ENCODE measurements at places on chromosomes 1 and 21.

- no peak for DNase-seq
Measured at GRCh38 chr1:211333906-211334305, 7.3 kb downstream of the TRAF5 start.

DNA sequence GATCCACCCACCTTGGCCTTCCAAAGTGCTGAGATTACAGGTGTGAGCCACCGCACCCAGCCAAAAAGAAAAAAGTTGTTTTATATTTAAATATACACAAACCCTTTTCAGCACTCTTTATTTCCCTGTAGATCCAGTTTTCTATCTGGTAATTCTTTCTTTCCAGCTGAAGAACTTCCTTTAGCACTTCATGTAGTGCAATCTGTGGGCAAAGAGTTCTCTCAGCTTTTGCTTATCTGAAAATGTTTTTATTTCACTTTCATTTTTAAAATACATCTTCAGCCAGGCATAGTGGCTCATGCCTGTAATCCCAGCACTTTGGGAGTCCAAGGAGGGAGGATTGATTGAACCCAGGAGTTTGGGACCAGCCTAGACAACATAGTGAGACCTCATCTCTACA, 28.5 kb upstream of the HYI start:
- DNase-seq: no peak

GRCh38 chr1:231240531-231240882, 505 bp upstream of the GNPAT start:
- DNase-seq: no peak

GRCh38 chr1:235888119-235888643, 21.5 kb upstream of the LYST start:
- DNase-seq: peak; percentile 24

- DNase-seq: no peak
Measured at GRCh38 chr1:46646331-46646730, 21.8 kb downstream of the ATPAF1 start.

- no peak for DNase-seq
Measured at GRCh38 chr1:154750681-154751665, 119.1 kb downstream of the KCNN3 start.

DNA sequence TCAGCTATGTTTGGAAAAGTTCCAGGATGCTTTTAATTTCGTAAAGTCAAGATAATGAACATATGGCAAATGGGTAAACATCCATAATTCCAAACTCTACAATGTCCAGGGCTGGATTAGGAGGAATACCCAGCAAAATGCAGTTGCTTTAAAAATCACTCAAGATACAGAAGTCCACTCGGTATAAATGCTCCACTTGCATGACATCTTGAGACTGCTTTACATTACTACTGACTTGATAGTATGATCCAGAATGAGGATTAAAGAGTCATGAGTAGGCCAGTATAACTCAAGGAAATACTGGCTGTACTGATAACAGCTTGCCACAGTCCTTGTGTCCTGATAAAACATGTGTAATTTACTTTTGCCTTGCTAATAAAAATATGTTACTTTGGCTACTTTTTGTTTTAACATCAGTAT, 58.3 kb upstream of the ANGPTL3 start:
- DNase-seq: no peak

DNA sequence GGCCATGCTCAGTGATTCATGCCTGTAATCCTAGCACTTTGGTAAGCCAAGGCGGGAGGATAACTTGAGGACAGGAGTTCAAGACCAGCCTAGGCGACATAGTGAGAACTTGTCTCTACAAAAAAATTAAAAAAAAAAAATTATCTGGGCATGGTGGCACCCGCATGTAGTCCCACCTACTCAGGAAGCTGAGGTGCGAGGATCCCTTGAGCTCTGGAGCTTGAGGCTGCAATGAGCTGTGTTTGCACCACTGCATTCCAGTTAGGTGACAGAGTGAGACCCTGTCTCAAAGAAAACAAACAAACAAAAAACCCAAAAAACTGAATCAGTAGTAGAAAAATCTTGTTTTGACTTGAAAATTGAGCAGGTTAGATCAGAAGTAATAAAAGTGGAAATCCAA, 67.1 kb upstream of the IPO9 start:
- DNase-seq: no peak

DNA sequence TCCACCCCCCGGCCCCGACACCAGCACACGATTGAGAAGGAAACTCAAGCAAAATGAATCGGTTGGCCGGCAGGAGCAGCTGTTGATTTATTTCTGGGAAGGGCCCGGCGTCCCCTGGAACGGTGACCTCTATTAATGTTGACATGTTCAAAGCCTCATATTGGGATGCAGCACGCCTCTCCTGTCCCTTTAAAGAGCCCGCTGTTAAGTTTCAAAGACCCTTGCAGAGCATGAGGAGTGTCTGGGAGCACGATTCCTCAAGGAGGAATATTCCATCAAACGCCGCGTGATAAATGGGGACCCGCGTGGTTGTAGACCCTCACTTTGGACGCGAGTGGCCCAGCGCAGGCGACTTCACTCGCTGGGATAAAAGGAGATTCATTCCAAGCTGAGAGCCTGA, 21.5 kb upstream of the ACTL8 start:
- DNase-seq: no peak

- no peak for DNase-seq
Measured at GRCh38 chr1:204036882-204037655, 35.8 kb upstream of the SOX13 start.

DNA sequence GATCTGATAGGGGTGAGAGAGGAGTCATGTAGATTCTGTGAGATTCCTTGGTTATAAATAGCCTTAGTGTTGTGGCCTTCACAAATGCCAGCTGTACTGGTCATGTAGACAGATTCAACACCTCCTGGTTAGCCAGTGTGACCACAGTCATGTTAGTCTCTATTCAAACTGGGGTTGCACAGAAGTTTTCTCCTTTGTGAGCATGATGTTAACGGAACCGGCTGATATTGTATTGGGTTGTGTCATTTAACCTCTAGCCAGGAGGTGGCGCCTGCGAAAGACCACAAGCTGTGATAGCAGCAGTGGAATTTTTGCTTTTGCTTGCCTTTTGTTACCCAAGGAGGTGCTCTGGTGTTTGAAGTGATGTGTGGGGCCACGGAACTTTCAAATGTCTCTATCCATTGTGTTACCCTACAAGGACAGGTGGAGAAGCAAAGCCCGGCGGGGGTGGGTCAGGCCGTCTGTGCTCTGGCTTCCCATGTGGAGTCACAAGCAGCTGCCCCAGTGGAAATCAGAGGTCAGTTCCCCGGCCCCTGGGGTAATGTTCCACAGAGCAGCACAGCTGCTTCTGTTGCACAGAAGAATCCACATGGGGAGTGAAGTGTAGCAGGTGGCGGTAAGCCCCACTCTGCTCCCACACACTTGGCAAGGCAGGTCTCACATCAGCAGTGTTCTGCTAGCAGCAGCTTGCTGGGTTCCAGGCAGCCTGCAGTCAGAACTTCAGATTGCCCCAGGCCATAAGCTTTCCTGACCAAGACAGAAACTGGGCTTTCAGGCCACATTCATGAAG, 112.6 kb downstream of the ADAMTS1 start:
- DNase-seq: no peak

GRCh38 chr1:223271085-223271781, 92.7 kb downstream of the SUSD4 start:
- DNase-seq: no peak

DNA sequence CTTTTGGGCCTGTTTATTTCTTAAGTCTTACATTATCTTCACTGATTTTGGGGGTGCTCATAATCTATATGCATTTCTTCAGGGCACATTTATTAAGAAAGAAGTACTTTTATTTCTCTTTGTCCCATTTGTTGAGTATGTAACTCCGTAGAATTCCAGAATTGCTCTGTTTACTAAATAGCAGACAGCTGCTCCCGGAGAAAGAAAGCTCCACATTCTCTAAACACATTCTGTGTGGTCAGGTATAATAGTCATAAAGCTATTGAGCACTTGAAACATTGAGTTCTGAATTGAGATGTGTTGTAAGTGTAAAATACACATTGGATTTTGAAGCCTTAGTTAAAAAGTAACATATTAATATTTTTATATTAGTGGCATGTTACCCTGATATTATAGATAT, 206.5 kb downstream of the SPATA17 start:
- DNase-seq: no peak

DNA sequence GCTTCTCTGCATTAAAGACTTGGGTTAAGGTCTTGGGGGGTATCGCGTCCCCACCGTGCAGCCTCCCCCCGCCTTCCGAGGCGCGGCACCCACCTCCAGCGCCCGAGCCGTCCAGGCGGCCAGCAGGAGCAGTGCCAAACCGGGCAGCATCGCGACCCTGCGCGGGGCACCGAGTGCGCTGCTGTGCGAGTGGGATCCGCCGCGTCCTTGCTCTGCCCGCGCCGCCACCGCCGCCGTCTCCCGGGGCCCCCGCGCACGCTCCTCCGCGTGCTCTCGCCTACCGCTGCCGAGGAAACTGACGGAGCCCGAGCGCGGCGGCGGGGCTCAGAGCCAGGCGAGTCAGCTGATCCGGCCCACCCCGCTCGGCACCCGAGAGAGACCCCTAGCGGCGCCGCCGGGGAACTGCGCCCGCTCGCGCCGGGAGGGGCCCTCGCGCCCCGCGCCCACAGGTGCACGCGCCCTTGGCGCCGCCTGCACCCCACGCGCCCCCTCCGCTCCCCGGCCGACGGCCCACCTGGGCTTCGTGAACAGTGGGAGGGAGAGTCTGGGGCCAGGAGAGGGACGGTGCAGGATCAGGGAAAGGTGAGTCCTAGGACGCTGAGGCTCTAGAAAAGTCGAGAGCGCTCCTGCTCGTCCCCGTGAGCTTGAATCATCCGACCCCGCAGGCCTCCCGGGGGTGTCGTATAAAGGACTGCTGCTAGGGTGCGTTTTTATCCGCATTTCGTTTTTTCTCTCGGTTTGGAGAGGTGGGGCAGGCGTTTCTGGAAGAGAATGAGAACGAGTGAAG, at the start of gene APP:
Gene APP (minus strand): TSS at position 300 of the 787 bp plus-strand sequence. CDS start 150 bp downstream, at position 150.
- DNase-seq: peak; percentile 83

GRCh38 chr1:222233444-222234158, 314.3 kb downstream of the HHIPL2 start:
- DNase-seq: no peak

- DNase-seq: peak; percentile 63
Measured at GRCh38 chr21:34889676-34890469, 159.2 kb downstream of the RUNX1 start.
